ENCODE measurements at places on chromosomes 2 and 18. TPM values are rescaled to one million over a fixed set of nuclear protein-coding genes. Genes with fewer than 3 reads are reported as not detected.

Gene HNMT
- not detected for total RNA-seq

Gene ZNF804A
- total RNA-seq: not detected

Gene CCDC85A
- total RNA-seq: not detected

Gene CXXC1
- 94.9 TPM for total RNA-seq

Gene TOGARAM2
- total RNA-seq: 4.0 TPM

Gene FSHR
- total RNA-seq: not detected

Gene SOX11
- not detected for total RNA-seq

Gene TRIM54
- 0.25 TPM for total RNA-seq

Gene GKN1
- not detected for total RNA-seq

Gene OXER1
- total RNA-seq: 1.1 TPM

Gene C2orf81
- 1.6 TPM for total RNA-seq

Gene NAT8
- total RNA-seq: not detected

Gene GALNT3
- total RNA-seq: 21.3 TPM

Gene BOLL
- total RNA-seq: not detected

Gene HOXD10
- not detected for total RNA-seq

Data from activated T-helper 2 cell treated with anti-CD3 and anti-CD28 coated beads, Interferon-gamma antibody, Interleukin-2, Interleukin-4, amounts not matched to agents 10 μg/mL and 5 μg/mL and 100 μg/mL, durations not matched to agents 14 hours and 24 hours and 36 hours (primary cell).